ENCODE measurements at places on chromosomes 11 and 22. TPM values are rescaled to one million over a fixed set of nuclear protein-coding genes. Genes with fewer than 3 reads are reported as not detected.

The RIMBP3B gene
- total RNA-seq: 0.18 TPM

The B3GAT1 gene
- total RNA-seq: not detected

GRCh38 chr11:102368472-102368871 is 21.5 kb downstream of the BIRC2 start:
- no peak for DNase-seq

DNA sequence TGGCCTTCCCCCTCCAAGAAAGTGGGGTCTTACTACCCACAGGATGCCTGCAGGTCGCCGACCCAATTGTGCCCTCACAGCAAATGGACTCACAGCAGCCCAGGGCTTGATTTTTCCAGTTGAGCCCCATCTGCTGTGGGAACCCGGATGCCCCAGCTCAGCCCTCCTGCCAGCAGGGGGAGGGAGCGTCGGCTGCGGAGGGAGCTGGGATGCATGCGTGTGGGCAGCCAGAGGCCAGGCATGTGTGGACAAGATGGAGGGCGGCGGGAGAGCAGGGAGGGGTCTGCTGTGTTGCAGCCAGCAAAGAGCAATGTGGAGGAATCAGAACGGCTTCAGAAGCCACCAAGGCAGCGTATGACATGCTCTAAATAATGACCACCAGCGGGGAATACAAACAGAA is 41.0 kb upstream of the EIF3D start:
- no peak for DNase-seq

DNA sequence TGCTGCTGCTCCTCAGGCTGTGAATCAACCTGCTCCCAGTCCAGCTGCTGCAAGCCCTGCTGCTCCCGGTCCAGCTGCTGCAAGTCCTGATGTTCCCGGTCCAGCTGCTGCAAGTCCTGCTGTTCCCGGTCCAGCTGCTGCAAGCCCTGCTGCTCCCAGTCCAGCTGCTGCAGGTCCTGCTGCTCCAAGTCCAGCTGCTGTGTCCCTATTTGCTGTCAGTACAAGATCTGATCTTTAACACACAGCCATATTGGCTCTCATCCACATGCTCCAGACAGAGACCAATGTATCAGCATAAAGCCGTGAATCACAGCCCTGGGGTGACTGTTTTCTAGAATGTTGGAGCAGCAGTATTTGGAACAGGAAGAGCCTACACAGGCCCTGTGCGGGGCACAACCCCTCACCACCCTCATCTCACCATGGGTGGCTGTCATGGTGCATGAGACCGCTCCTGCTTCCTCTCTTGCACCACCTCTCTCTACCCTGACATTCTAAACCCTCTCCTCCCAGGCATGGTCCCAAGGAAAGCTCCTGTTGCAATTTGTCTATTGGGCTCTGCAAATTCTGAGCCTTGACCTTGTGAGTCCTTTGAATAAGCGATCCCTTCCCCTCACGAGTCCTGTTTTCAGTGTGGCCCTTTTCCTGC is 3.5 kb downstream of the KRTAP5-10 start:
- no peak for DNase-seq

Measured in PC-9 (cell line).